ENCODE measurements at places on chromosomes 3 and 15. TPM values are rescaled to one million over a fixed set of nuclear protein-coding genes. Genes with fewer than 3 reads are reported as not detected.

Gene DAZL
- 0.08 TPM for polyA plus RNA-seq

Gene CFAP92
- polyA plus RNA-seq, result 3.5 TPM

Gene FBXL2
- polyA plus RNA-seq, result 47.2 TPM

Gene CFAP100
- 14.1 TPM for polyA plus RNA-seq

Gene KCNMB3
- 6.3 TPM for polyA plus RNA-seq

Gene PRSS50
- 0.59 TPM for polyA plus RNA-seq

Gene STIMATE
- polyA plus RNA-seq, result 20.4 TPM

Gene POPDC2
- 3.9 TPM for polyA plus RNA-seq

DNA sequence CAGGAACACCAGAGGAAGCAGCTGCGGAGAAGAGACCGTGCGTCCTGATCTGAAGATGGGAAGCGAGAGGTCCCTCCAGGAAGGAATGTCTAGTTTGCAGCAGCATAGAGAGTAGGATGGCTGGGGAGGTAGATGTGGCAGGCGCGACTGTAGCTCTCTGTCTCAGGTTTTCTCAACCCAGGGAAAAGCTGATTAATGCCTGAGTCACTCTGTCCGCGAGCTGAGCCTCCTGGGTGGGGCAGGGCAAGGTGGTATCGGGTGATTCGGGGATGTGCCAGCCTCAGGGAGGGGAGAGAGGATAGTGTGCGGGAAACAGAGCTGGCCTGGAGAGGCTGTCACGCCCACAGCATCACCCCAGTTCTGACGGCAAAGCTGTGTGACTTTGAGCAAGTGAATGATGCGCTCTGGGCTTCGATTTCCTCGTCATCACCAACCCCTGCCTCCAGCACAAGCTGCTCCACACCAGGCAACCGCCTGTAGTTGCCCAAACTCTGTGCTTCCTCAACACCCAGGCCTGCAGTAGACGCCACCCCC, 28.4 kb downstream of the CPN2 start:
- DNase-seq, result no peak

- no peak for DNase-seq
Observed at GRCh38 chr3:108528459-108529252, 18.3 kb upstream of the MYH15 start.

- DNase-seq, result no peak
Observed at GRCh38 chr3:129087138-129087702, 26.6 kb downstream of the GP9 start.

DNA sequence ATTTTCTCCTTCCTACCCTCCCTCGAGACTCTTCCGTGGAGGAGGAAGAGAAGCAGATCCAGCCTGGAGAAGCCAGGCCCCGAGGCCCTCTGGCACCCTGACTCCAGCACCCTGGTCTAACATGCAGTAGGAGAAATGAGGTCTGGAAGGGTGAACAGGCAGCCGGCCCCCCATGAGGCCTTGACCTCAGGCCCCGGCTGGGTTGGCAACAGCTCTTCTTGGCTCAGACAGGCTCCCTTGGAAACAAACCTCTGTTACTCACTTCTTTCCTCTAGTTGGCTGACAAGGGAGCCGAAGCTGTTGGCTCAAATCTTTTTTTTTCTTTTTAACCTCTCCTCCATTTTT, 73.4 kb downstream of the CPN2 start:
- DNase-seq, result peak; percentile 78

DNA sequence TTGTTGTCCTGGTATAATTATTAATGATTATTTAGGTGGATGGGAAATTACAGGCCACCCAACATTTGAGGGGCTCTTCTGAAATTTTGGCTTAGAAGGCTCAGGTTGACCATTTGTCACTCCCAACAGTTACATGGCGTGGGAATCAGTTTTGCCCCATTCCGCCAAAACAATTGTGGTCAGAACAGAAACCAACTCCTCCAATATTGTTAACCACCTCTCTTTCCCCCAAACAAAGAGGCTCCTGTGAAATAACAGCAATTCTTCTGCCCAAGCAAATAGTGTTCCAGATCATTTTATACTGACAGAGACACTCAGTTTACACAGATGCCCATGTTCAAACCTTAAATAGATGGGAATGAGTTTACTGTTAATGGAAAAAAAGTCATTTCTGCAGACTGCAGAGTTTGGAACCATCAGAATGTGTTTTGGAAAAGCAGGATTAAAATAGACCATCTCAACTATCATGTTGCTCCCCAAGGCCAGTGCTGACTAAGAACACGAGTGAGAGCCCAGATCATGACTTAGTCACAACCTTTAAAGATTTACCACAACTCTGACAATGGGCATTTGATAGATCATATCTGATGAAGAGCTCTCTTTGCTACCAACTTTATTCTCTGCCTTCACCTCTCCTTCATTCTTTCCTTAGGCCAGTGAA, 102.1 kb downstream of the DUT start:
- DNase-seq, result no peak

DNA sequence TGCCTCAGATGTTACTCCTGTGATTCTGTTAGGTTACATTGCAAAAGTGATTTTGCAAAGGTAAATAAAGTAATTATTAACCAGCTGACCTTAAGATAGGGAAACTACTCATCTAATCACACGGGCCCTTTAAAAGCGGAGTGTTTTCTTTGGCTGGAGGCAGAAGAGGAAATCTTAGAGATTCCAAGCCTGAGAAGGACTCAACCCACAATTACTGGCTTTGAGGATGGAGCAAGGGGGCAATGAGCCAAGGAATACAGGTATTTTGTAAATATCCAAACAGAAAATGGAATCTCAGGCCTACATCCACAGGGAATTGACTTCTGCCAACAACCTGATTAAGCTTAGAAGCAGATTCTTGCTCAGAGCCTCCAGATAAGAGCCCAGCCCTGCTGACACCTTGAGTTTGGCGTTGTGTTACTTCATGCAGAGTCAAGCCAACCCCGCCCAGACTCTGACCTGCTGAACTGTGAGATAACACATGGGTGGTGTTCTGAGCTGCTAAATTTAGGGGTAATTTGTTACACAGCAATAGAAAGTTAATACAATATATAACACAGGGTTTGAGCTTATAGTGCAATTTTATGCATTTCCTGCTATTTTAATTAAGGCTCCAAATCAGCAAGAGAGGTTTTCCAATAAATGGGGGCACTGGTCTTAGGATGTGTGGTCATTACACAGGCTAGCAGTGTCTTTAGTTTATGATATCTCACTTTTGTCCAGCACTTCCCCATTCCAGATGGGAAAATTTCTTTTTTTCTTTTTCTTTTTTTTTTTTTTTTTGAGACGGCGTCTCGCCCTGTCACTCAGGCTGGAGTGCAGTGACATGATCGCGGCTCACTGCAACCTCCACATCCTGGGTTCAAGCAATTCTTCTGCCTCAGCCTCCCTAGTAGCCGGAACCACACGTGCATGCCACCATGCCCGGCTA, 19.5 kb downstream of the NFKBIZ start:
- no peak for DNase-seq

GRCh38 chr15:92657486-92657885, 1.9 kb upstream of the FAM174B start:
- no peak for DNase-seq

DNA sequence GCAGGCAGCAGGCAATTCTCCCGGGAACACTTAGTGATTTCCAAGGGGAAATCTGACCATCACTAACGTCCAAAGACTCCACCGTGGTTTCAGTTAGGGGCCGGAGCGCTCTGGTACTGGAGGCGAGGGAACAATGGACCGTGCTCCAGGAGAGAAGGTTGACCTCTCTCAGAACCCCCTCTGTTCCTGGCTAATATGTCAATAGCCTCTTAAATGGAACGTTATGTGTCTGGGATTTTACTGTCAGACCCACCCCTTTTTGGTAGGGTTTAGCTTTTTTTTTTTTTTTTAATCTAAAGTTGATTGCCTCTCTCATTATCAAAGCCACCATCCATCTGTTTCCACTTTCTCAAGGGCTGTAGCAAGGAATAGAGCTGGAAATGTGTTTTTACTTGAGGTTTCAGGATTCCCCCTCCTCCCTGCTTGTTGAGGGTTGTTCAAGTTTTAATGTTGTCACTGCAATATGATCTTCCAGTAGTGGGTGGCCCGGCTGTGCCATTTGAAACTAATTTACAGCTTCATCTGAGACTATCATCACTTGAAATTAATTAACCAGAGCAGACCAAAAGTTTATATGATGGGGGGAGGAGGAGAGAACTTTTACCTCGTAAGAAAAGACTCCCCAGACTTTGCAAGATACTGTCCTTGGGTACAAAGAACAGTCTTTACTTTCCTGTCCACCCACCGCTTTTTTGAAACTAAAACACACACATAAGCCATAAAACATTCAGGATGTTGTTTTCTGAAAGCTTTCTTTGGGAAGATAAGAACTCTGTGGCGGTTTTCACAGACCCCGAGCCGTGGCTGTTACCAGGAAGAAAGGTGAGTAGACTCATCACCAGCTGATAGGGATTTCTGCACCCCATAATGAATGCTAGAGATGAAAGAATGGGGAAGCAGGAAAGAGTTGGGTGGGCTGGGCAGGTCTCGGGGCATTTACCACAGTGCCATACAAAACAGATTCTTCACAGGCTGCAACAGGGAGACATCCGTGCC, 187.8 kb downstream of the UACA start:
- DNase-seq, result peak; percentile 57

DNA sequence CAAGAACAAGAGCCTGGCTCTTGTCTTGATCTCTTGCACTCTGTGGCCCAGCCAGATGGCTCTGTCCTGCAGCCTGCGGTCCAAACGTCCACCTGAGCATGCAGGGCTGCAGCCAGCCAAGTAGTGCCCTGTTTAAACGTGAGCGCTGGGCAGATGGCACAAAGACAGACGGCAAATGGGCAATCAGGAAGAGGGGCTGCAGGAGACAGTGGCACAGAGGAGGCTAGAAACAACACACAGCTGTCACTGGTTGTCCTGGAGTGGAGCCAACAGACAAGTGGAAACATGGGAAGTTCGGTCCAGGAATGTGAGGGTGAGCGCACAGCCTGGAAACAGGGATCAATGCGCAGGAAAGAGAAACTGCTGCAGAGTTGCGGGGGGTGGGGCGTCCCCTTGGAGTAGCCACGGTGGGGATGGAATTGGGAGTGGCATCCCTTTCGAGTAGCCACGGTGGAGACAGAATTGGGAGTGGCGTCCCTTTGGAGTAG, 10.7 kb upstream of the ZXDC start:
- DNase-seq, result peak; percentile 74

DNA sequence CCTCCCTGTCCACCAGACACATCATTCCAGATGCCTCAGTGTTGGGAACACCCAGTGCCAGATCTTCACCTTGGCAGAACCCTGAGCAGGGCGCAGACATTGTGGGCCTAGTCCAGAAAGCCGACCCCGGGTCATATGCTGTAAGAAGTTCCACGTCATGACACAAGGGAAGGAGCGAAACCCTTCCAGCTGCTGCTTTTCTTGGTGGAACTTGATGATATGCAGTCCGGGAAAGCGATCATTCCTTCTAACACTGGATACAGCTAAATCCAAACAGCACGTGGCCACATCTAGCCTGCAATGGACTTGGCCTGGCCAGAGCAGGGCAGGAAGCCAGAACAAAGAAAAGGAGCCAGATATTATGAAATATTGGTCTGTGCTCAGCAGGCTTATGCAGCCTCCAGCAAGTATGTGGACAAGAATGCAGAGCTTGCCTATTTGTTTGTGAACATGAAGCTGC, 22.0 kb downstream of the GASK1A start:
- peak; percentile 85 for DNase-seq

- no peak for DNase-seq
Observed at GRCh38 chr3:77562089-77562488, 522.2 kb downstream of the ROBO2 start.

- no peak for DNase-seq
Observed at GRCh38 chr3:150091626-150092025, 120.9 kb upstream of the PFN2 start.

GRCh38 chr3:32106929-32107362, 526 bp downstream of the GPD1L start:
- peak; percentile 47 for DNase-seq

DNA sequence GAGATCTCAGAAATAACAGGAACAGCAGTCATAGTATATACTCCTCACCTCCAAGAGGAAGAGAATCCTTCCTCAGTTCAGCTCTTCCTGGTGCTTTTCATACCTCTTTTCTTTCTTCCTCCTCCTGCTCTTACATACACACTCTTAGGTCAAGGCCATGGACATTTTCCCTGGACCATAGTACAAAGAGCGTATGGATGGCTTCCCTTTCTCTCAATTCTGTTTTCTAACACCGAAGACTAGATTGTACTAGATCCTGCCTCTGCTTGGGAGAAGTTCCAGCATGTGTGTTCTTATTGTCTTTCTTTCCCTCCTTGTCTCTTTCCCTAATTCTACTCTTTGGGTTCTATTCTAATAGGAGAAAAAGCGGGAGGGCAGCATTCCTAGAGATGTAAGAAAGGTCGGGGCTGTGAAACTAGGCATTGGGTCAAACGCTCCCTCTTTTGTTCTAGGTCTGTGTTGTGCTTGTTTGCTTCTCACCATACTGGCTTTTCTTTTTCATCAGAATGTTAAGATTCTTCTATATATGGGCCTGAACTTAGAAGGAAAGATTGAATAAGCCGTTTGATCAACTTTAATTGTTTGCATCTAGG, 77.4 kb downstream of the VPS8 start:
- DNase-seq, result no peak

GRCh38 chr3:160677459-160677881, 510 bp downstream of the ARL14 start:
- no peak for DNase-seq

- DNase-seq, result no peak
Observed at GRCh38 chr3:156135921-156136638, 15.7 kb downstream of the KCNAB1 start.

DNA sequence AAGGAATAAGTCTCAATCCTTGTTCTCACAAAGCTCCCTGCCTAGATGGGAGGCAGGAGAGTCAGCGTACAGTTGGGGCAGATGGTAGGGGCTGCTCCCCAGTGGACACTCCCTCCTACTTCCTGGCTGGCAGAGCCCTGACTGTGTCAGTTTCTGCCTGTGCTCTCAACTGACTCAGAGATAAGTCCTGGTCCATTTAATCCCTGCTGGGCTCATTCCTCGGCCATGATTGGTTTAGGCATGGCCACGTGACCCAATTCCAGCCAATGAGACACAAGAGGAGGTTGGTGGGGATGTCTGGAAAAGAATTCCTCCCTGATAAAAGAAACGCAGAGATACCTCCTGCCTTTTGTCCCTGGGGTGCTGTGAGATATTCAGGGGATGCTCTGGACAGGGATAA, 118.1 kb upstream of the SLC6A11 start:
- DNase-seq, result no peak

DNA sequence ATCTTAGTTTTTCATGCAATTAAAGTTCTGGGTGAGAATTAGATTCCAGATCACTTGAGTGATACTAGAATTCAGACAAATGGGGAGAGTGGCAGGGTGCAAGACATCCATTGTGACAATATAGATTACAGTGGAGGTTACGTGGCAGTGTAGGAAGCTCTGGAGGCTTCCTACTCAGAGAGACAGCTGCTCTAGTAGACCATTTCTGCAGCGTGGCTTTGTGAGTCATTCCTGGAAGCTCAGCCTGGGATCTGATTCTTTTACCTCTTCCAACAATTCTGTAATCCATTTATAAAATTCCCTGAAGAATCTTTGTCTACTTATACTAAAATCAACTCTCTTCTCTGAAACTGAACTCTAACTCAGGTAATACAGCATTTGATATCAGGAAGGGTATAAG, 90.4 kb upstream of the ASB14 start:
- no peak for DNase-seq

GRCh38 chr3:194333212-194333980, 17.7 kb downstream of the CPN2 start:
- DNase-seq, result peak; percentile 74

GRCh38 chr15:23532024-23532423, 33.5 kb upstream of the MKRN3 start:
- no peak for DNase-seq

- no peak for DNase-seq
Observed at GRCh38 chr15:29043736-29044502, 158.1 kb downstream of the APBA2 start.

- DNase-seq, result no peak
Observed at GRCh38 chr3:184663756-184664155, 48.1 kb downstream of the MAGEF1 start.

GRCh38 chr3:3589715-3590130, 209.5 kb upstream of the LRRN1 start:
- no peak for DNase-seq

Data from spinal cord (tissue), 10 donors.